Stimulated activated CD8-positive, alpha-beta memory T cell treated with anti-CD3 and anti-CD28 coated beads, Interleukin-4, amount 100 ng/mL, for 4 hours (primary cell): ENCODE measurements at places on chromosomes 12 and 14.

GRCh38 chr12:122908915-122909314, 13.0 kb upstream of the VPS37B start:
- DNase-seq: no peak

GRCh38 chr12:1339618-1340319, 254.6 kb downstream of the FBXL14 start:
- DNase-seq: no peak

GRCh38 chr12:124203176-124203575, 91.7 kb upstream of the RFLNA start:
- no peak for DNase-seq

DNA sequence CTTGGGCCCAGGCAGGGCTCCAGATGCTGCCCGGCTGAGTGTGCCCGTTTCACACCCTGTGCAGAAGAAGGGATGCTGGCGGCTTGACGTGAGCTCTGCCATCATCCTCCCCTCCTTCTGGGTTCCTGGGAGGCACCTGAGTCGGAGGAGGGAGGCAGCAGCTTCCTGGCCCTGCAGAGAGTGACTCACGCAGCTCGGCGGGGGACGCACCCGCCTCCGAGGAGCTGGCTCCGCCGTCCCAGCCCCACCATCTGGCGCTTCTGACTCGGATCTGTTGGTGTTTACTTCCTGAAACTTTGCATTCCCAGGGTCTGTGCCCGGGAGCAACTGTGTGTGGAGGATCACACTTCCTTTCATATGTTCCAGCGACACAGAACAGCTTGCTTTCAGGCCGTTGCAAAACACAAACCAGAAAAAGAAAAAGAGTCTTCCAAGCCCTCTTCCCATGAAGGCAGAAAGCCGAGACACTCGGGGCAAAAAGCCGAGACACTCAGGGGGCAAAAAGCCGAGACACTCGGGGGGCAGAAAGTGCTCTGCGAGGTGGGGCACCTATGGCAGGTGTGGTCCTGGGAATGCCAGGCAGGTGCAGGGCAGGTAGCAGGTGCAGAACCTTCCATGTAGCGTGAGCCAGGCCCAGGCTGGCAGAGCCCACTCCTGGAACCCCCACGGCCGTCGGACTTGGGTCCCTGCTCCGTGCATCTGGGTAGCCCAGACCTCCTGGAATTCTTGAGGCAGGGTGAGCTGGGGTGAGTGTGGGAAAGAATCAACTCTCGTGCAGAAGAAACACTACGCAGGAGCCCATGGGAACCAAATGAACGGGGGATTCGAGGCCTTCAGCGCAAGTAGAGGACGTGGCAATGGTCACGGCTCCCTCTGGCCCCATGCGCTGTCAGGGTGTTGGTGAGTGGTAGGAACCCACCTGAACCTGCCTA, 27.6 kb upstream of the GALNT9 start:
- no peak for DNase-seq

DNA sequence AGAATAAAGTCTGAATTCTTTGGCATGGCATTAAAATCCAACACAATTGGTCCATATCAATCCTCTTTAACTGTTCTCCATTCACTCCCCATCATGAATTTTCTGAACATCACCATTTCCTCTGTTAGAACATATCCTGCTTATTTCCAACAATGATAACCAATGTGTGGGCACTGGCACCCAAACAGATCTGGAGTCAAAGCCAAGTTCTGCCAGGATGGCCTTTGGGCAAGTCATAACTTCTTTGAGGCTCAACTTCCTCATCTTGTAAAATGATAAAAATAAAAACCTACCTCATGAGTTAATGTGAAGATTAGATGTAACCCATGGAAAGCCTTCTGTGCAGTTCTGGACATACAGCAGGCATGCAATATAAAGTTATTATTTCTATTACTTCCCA, 12.5 kb downstream of the PAWR start:
- DNase-seq: no peak

- DNase-seq: no peak
Observed at GRCh38 chr12:114672817-114673168, 11.2 kb downstream of the TBX3 start.

DNA sequence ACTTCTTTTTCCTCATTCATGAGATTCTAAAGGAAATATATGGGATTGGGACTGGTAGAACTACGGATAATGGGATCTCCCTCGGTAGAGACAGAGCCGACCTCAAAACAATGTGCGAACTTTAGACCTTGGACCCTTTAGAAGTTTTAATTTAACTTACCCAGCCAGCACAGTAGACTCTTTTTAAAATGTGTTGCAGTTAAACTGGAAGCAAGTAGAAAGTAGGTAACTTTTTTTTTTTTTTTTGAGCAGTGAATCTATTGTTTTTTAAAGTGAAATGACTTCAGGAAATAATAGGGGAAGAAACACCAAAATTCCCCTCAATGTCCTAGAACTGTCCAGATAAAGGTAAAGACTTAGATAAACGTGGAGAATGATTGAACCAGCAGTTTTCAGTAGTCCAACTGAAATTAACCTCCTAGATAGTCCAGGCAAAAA, 1.1 kb upstream of the ATXN2 start:
- no peak for DNase-seq

DNA sequence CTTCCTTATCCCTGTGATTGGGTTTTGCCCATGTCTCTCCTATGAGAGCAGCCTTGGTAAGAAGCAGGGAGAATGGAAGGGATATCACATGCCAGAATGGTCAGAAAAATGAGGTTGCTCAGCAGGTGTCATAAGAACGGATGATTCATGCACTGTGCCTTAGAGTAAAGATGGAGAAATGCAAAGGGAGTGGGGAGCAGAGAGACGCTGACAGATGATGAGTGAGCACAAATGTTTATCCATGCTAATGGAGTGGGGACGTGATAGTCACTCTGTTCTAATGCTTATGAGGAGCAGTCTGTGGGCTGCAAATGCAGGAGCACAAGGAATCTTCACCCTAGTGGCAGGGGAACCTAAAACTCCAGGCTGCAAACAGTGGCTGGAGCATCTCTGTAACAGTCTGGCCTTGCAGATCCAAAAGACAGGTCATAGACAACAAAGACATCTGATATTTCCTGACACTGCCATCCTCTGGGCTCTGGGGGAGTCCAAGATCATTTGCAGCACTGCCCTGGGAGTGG, 243.2 kb downstream of the CACNA1C start:
- DNase-seq: no peak

DNA sequence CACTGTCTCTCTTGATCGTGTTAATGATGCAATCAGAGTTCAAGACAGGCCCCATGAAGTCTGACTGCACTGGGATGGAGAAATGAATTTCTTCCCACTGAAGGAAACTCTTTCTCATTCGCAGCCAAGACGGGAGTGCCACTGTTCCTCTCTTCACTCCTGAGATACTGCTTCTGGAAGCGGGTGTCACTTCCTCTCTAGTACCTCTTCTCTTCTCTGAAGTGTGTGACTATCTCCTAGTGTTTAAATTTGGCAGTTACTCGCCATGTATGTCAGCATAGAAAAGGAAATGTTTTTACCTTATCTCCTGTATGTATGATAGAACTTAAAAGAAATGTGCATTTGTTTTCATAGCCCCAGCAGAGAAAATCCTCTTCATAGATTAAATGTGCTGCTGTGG, 215.2 kb downstream of the ANO6 start:
- no peak for DNase-seq

GRCh38 chr12:19759227-19759626, 319.9 kb downstream of the AEBP2 start:
- DNase-seq: no peak

GRCh38 chr12:75662511-75663159, 151.2 kb upstream of the KRR1 start:
- no peak for DNase-seq

DNA sequence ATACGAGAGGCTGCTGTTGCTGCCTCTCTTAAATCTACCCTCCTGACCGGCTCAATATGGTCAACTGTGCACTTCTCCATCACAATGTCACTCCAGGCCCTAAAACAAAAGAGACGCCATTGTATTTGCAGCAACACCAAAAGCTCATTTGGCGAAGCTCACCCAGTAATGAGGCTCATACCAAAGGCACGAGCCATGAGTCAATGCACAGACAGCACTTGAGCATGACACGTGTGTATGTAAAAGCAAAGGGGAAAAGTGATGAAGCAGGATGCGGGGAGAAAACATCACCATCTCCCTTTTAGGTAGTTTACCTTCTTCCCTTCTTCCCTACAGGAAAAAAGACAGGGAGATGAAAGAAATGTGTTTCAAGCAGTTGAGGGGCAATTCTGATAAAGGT, 150.3 kb downstream of the FOXN3 start:
- no peak for DNase-seq

DNA sequence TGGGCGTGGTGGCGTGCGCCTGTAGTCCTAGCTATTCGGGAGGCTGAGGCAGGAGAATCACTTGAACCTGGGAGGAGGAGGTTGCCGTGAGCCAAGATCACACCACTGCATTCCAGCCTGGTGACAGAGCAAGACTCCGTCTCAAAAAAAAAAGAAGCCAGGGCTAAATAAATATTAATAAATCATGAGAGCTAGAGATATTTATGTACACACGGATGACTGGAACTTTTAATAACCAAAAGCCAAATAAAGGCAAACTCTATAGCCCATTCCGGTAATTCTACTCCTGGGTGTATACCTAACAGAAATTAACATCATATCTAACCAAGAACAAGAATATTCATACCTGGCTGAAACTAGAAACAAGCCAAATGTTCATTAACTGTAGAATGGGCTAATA, 7.7 kb upstream of the TRAFD1 start:
- no peak for DNase-seq

DNA sequence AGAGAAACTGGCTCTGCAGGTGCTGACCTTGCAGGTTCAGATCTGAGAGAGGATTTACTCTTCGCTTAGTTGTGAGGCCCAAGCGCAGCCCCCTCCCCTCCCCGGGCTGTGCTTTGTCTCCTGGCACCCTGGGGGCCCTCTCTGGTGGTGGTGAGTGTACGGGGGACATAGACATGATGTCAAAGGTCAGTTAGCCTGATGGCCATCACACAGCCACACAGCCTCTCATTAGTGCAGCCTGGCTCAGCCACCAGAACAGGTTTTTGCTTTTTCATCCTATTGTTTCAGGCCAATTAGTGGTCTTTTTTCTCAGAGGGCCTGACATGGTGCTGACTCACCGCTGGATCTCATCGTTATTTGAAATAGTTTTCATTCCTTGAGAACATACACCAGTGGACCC, 437.9 kb downstream of the AACS start:
- no peak for DNase-seq

DNA sequence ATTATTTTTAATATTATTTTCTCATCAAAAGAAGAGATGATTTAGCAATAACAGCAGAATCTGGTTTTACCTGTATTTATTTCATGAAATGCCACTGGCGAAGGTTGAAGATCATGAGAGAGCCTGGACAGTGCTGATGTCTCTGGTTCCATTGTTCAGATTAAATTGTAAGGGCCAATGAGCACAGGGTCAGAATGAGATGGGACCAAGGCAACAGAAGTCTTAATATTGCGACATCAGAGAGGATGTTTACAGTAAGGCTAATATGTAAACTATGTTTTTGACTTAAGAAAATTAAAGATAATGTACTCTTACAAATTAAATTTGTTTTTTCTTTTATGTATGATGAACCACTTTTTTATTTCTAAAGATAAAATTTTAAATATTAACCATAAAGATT, 35.2 kb upstream of the KLRD1 start:
- no peak for DNase-seq

DNA sequence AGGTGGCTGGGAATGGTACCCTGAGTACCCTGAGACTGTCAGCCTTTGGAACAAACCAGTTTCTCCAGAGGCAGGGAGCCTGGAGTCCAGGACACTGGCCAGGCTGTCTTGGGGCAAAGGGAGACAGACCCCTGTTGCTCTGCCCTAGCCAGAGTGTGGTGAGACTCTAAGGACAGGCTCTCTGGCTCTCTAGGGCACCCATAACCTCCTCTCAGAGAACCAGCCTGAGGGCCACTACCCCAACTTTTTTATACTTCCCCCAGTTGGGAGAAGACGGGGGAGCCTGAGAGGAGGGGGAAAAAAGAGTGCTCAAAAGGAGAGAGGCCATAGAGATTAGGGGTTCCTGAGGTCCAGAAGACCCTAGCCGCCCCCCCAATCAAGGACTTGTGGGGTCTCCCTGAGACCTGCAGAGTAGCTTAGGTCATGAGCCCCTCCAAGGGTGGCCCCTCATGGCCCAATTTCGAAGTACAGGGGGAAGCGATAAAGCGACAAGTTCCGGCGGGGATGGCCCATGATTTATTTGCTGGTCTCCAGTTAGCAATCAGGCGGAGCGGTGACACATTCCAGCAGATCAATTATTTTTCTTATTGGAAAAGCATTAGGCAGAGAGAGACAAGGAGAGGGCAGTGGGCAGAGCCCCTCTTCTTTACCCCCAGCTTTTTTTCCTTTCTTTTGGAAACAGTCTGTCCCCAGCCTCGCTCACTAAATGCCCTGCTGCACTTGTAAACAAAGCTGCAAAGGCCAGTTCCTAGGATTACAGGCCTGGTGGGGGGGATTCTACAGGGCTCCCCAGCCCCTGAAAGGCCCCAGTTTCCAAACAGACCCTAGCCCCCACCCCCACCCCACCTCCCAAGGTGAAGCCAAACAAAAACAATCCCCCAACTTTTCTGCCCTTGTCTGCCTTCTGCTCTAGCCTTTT, 1.5 kb downstream of the HOXC8 start:
- no peak for DNase-seq

- no peak for DNase-seq
Observed at GRCh38 chr14:24367514-24368211, at the start of gene NFATC4. NFATC4 (plus strand) TSS chr14:24368184; CDS start chr14:24368341, 157 bp downstream.

- DNase-seq: no peak
Observed at GRCh38 chr12:64147011-64147631, 75.0 kb downstream of the KICS2 start.

GRCh38 chr14:26128931-26129671, 468.7 kb downstream of the NOVA1 start:
- DNase-seq: no peak

DNA sequence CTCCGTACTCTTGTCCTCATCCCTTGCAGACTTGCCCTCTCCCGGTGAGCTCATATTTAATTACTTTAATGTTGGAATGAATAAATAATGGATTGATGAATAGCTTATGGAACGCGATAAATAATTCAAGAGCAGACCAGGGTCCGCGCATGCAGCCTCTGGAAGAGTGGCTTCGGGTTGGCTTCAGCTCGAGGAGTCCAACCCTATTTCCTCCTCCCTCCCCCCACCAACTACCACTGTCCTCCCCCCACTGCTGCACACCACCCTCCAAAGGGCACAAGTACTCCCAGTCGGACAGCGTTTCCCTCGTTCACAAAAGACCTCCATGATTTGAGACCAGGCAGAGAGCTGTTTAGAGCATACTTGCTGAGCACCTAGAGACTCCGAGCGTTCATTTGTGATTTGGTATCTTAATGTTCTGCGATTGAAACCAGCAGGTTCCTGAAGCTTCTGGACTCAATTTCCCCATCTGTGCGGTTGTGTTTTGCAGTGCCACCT, 647 bp upstream of the SIX1 start:
- no peak for DNase-seq
